ENCODE measurements at places on chromosomes 11 and 22.

DNA sequence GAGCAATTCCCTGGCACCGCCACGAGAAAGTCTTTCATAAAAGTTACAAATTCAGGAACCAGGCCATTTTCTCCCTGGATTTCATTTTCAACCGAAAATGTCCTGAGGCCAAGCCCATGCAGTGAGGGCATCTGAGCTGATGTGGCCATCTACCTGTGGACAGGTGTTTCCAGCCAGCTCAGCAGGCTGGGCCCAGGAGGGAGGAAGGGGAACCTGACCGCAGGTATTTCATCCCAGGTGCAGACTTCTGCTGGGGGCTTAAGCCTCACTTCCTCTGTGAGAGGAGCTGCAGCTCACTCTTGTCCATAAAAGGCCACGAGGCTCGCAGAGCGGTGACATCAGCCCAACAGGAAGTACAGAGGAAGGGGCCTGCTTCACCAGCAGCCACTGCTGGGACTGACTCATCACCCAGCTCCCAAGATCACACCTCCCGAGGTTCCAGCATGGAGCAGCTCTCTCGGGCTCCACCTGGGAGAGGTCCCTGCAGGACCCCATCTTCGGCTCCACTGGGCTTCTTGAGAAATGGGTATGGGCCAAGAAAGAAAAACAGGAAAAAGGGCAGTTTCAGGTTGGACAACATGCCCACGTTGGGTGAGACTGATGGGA lies 56.4 kb downstream of the MYH9 start:
- DNase-seq = no peak

GRCh38 chr22:37220543-37220981 lies 8.3 kb upstream of the SSTR3 start:
- no peak for DNase-seq

GRCh38 chr11:131880316-131880715 lies 509.9 kb downstream of the NTM start:
- no peak for DNase-seq

DNA sequence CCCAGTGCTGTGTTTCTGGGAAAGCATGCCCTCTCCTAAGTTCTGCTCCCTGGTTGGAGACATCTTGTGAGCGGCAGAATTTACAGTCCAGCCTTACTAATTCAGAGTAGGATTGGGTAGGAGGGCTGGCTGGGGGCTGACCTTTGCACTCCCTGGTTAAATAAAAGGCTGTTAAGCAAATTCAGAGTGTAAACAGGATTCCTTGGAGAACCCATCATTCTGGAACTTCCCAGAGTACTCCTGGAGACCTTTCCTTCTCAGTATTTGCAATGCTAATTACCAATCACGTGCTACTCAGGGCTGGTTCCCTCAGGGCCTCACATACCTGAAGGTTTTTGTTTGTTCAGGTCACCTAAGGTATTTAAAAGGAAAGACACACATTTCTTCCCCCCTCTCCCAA lies 340.2 kb downstream of the TBC1D22A start:
- DNase-seq = no peak

DNA sequence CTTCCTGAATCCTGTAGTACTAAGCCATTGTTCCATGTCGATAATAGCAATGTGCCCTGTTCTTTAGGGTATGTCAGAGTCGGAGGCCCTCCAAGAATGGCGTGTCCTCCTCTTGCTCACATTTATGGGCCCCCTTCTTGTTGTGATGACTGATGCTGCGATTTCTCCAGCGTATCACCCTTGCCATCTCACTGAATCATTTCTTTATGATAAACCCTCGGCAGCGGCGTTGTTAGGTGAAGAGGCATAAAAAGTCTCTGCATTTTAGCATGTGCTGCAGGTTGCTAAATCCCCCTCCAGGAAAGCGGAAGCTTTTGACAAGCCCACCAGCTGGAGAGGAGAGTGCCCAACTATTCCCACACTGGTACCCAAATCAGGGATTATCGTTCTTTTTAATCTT lies 1045.3 kb downstream of the BRD1 start:
- DNase-seq = no peak

DNA sequence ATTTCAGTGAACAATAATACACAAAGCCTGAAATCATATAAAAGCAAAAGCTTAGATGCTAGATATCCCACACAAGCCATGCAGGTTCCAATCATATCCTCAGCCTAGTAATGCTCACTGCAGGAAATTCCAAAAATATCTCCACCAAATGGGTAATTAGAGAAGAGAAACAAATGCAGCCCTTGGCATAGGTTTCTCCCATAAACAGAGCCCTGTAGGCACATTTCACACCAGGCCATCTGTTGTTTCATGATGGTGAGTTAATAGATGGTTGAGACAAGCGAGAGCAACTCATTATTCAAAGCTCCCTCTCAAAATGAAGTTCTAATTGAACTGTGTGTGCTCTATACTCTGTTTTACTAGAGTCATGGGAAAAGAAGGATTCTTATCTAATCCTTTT lies 154.6 kb upstream of the TRPC6 start:
- no peak for DNase-seq

GRCh38 chr11:47270331-47271271 lies 668 bp downstream of the MADD start:
- DNase-seq = peak; percentile 67

GRCh38 chr11:66950112-66950535 lies 8.1 kb downstream of the PC start:
- peak; percentile 58 for DNase-seq

GRCh38 chr11:97163631-97164191 lies 773.9 kb downstream of the JRKL start:
- DNase-seq = peak; percentile 31

- peak; percentile 75 for DNase-seq
Observed at GRCh38 chr11:102390667-102391465, 43.9 kb downstream of the BIRC2 start.

DNA sequence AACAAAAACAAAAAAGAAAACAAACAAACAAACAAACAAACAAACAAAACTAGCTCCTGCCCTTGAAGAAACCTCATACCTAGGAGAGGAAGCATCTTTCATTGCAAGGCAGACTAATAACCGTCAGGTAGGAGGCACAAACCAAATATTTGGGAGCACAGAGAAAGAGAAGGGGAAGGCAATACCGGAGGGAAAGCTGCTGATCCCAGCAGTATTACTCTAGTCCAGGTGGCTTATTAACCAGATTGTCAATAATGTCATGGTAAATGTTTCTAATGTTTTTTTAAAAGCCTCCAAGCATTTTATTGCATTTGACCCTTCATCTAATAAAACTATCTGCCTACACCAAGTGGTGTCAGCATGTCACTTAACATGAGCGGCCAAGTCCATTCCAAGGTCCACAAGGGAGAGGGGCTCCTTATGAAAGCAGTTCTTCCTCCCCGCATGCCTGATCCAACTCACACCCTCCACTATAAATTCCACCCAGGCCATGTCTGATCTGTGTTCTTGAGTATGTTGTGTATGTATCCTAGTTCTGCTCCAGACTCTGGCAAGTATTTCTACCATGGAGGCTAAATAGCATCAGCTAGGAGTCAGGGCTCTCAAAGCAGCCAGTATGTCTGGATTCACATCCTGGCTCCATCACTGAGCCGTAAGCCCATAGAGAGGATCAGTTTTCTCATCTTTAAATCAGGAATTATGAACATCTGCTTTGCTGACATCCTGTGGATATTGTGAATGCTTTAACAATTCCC lies 208.1 kb upstream of the TENM4 start:
- no peak for DNase-seq

DNA sequence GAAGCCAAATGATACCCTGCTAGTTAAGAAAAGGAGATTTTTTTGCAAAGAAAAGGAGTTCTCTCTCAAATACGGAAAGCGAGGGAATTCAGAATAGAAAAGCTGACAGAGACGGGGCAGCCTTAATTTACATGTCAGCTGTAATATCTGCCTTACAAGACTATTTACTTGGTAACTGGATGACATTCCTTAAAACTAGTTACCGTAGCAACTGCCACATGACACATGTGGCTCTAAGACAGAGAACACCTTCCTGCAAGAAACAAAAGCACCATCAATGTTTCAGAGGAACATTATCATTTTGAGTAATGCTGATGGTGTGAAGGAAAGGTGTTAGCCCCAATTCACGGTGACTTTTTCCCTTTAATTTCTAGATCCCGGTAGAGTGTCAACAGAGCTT lies 222.1 kb downstream of the LRRC4C start:
- no peak for DNase-seq

DNA sequence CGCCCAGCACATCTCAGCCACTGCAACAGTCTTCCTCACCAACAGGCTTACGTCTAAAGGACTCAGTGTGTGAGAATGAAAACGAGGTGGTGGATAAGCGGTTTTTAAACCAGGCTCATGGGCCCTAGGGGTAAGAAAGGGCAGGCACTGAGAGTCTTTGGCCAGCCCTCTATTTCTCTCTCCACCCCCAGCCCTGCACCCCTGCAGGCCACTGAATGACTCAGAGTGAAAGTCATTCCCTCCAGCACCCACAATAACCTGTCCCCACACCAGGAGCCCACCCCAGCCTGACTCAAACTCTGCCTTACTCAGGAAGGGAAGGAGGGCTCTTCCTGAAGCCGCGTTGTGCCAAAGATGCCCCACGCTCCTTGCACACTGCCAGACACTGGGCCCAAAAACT lies 72.0 kb downstream of the LARGE1 start:
- DNase-seq = no peak

- no peak for DNase-seq
Observed at GRCh38 chr11:33067294-33067693, 27.9 kb downstream of the TCP11L1 start.

DNA sequence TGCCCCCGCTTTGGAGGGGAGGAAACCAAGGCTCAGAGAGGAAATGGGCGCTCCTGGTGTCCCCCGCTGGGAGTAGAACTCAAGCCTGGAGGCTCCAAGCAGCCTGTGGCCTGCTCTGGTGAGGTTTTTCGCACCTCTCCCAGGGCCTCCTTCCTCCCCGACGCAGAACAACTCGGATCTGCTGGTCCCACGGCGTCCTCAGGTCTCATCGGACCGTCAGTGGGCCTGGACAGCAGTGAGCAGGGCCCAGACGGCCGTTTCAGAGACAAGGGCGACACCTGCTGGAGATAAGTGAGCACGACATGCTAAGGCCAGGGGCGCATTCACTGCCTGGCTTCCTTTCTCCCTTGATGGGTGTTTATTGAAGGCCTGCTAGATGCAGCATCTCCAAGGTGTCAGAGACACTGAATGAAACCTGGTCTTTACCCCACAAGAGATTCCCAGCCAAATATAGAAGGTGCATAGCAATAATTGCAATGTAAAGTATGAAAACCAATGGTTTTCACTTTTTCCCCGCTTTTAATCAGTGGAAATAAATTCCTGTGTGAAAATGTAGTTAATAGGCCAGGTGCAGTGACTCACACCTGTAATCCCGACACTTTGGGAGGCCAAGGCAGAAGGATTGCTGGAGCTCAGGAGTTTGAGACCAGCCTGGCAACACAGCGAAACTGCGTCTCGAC lies 26.9 kb upstream of the CD82 start:
- DNase-seq = peak; percentile 92

DNA sequence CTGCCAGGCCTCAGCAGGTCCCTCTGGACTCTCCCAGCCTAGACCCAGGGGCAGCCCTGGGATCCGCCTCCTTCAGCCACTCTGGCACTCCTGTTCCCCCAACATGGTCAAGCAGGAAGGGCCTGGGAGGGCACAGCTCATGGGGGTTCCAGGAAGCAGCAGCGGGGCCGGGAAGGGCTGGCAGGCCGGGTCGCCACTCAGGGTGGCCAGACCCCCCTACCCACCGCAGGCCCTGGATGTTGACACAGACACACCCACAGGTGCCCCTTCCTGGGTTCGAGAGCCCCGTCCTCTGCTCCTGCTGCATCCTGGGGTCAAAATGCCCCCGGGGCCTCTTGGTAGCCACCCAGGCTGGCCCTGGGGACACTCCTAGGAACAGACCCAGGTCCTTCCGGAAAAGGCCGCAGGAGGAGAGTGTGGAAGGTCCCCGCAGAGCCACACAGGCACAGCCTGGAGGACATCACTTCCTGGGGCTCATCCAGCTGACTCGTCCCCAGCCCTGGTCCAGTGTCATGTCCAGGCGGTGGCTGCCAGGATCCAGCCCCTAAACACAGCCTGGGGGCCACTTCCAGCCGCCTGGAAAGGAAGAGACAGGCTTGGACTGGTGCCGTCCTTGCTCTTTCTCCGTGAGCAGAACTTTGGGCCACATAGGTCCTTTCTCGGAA lies 6.8 kb upstream of the PIM3 start:
- no peak for DNase-seq

GRCh38 chr11:70536051-70536877 lies 137.9 kb downstream of the CTTN start:
- DNase-seq = no peak

DNA sequence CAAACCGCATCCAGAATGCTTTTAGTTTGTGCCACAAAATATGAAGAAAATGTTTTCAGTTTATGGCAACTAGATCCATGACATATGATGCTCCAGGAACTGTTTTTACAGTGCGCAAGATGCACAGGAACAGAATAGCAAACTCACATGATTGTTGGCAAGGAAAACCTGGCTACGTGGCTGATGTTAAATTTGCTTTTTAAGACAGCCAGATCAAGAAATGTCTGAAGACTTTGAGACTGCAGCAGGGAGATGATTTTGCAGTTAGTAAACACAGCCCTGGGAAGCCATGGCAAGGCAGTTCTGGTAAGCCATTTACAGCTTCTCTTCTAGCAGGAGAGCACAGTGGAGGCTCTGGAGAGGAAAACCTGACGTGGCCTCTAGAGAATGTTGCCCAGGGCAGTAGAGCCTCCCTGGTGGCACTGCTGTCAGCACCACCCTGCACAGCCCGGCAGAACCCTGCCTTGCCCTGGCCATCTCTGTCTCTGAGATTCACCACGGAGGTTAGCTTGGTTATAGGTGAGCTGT lies 69.8 kb upstream of the TNRC6B start:
- DNase-seq = no peak

GRCh38 chr11:119741369-119742262 lies 12.6 kb upstream of the NECTIN1 start:
- DNase-seq = peak; percentile 80

DNA sequence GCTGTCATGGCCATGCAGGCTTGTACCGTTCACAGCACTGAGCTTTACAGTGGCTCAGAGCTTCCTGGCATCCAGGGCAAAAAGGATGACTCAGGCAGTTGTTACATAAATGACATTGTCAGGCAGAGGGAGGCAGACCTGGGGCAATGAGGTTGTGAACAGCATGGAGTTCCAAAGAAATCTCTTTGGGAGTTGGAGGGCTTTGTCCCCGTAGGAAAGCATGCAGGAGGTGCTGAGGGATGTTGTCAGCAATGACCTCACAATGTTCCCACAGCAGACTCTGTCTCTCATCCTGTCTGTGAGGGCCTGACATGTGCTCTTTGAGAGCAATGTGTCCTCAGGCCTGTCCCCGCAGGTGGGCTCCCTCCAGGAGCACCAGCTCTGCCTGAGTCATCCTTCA lies 25.9 kb upstream of the PDE2A start:
- no peak for DNase-seq

GRCh38 chr11:35243774-35244173 lies 104.8 kb downstream of the CD44 start:
- no peak for DNase-seq

Measured in eye (tissue), 1 donor.